Astrocyte of the hippocampus (primary cell): ENCODE measurements at places on chromosomes 5 and 9.

DNA sequence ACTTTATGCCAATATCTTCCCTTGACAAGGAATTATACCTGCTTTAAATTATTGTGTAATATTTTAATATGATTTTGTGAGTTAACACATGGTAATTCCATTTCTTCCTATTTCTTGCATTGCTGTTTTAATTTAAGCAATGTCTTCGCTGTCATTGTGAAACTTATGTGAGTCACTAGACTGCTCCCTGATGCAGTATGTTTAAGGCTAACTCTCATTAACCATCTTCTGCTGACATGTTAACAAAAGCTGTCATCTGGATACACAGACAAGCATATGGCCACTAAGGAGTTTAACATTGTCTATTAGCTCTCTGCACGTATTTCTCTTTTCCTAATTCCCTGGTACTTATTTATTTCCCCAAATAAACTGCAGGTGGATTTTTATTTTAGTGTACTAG is 980.8 kb upstream of the CTNND2 start:
- no peak for DNase-seq

DNA sequence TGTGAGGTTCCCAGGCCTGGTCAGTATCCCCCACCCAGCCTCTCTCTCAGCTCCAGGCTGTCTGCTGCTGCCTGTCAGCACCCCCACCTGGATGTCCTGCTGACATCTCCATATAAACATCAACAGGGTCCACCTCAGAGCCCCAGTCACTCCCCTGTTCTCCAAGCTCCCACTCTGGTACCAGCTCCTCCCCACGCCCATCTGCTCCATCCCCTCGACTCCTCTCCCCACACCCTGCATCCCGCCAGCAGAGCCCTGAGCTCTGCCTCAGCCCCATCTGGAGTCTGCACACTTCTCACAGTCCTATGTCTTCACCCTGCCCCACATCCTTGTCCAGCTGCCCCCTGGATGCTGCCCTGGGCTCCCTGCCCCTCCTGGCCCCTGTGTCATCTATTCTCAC is 67.7 kb upstream of the LRRTM2 start:
- no peak for DNase-seq

DNA sequence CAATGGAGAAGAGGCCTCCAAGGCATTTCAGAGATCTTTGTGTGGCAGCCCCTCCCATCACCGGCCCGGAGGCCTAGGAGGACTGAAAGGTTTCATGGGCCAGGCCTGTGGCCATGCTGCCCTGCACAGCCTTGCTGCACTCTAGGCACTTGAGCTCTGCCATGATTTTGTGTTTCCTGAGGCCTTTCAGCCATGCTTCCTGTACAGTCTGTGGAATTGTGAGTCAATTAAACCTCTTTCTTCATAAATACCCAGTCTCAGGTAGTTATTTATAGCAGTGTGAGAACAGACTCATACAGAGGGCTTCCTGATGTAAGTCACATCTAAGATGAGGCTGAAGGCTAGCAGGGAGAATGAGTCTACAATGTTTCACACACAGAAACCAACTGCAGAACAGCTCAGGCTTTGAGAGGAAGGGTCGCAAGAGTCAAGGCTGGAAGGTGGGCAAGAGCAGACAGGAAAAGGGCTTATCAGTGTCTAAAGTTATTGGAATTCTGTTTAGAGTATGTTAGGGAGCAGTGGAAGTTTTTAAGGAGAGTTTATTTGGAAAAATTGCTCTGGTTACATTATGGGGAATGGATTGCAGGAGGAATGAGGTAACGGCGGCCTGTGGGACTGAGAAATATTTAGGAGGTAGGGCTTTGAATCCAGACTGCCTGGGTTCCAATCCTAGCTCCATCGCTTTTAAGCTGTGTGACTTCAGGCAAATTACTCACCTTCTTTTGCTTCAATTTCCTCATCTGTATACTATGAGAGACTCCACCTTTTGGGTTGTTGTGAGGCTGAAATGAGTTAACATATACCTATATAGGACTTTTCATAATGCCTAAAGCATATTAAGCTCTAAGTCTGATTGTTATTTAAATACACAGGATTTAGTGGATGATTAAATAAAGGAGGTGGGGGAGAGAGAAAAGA is 291.2 kb downstream of the CWC27 start:
- no peak for DNase-seq

- no peak for DNase-seq
Measured at GRCh38 chr9:105515811-105516413, 42.0 kb upstream of the FKTN start.

DNA sequence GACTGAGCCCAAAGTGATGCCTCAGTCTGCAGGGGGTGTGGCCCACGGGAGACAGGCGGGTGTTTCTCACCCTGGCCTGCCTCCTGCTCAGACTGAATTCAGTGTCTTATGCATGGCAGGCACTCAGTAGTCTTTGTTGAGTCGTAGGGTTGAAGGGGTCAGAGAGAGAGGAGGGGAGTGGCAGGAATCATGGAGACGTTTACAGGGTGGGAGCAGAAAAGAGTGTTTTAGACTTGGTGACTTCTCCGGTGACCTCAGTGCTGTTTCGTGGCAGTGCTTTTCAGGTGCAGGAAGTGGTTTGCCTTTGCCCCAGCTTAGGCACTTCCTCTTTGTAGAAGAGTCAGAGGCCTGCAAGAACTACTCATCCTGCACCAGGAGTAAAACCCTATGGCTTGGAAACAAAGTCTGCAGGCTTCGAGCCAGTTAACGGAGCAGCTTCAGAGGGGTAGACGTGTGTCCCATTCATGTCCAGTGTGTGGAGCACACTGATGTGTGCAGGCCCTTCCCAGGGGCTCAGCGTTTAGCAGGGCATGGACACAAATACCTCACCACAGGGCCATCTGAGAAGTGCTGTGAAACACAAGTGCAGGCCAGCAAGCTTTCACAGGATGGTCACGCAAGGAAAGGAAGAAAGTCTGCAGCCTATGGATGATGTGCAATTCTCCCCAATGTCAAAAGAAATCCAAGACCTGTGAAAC is 24.5 kb upstream of the SEMA4D start:
- no peak for DNase-seq

GRCh38 chr5:34488984-34489383 is 167.1 kb upstream of the RAI14 start:
- DNase-seq, result no peak

DNA sequence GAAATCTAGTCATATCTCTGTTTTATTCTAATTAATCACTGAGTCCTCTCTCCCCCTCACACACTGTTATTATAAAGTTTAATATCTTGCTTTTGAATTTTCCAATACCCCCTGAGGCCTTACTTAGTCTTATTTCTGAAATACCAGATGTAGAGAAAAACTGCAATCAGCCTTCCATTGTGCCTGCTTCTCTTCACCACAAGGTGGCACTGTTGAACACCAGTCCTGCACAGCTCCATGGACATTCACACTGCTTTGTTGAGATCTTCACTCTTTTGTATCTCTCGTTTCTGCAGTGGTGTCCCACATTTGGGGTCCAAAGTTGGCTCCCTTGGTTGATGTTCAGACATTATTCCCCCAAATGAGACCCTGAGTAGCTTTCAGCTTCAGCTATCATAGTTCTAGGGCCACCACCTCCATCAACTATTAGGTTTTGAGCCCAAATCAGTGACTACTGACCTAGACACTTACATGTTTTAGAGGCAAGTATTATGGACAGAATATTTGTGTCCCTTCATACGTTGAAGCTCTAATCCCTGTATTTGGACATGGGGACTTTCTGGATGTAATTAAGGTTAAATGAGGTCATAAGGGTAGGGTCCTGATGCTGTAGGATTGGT is 24.3 kb downstream of the BOD1 start:
- no peak for DNase-seq

GRCh38 chr9:10127867-10128266 is 484.9 kb downstream of the PTPRD start:
- no peak for DNase-seq

- no peak for DNase-seq
Measured at GRCh38 chr9:76964612-76965011, 54.8 kb upstream of the FOXB2 start.

- no peak for DNase-seq
Measured at GRCh38 chr5:160899735-160900134, 47.7 kb upstream of the ATP10B start.

GRCh38 chr5:177992466-177992865 is 3.6 kb downstream of the PROP1 start:
- DNase-seq, result no peak

GRCh38 chr5:170560938-170561337 is 57.1 kb downstream of the KCNIP1 start:
- no peak for DNase-seq

DNA sequence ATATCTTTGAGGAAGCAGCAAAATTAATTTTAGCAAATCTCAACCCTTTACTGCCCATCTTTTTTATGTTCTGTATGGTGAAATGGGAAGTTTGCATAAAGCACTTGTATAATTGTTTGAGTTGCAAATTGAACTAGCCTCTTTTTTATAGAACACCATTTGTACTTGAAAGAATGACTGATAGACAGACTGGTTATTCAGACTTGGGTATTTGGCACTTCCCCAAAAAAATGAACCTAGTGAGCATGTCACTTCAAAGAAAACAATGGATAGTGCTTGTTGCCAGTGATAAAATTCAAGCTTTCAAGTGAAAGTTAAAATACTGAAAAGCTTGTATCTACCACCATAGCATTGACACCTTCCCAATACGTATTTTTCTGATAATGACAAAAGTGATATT is 115.8 kb downstream of the ERCC6L2 start:
- DNase-seq, result no peak

- no peak for DNase-seq
Measured at GRCh38 chr5:142609142-142609541, 76.7 kb downstream of the FGF1 start.

- no peak for DNase-seq
Measured at GRCh38 chr9:135584371-135584770, 22.8 kb downstream of the PAEP start.

- DNase-seq, result no peak
Measured at GRCh38 chr9:35741740-35742139, 7.3 kb downstream of the GBA2 start.

DNA sequence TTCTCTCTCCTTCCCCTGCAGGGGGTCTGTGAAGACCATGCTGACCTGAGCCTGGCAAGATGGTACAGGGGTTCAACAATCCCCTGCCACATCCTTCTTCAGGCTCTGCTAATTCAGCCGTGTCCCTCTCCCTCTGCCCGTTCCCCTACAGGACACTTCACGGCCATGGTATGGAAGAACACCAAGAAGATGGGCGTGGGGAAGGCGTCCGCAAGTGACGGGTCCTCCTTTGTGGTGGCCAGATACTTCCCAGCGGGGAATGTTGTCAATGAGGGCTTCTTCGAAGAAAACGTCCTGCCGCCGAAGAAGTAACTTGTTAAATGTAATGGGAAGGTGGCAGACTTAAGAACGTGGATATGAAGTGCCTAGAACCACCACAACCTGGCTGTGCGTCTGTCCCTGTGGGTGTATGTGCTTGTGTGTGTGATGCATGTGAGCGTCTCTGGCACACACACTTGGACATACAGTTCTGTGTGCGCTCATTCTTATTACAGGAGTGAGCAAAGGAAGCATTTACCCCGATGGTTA is 6.9 kb upstream of the CCIN start:
- no peak for DNase-seq

DNA sequence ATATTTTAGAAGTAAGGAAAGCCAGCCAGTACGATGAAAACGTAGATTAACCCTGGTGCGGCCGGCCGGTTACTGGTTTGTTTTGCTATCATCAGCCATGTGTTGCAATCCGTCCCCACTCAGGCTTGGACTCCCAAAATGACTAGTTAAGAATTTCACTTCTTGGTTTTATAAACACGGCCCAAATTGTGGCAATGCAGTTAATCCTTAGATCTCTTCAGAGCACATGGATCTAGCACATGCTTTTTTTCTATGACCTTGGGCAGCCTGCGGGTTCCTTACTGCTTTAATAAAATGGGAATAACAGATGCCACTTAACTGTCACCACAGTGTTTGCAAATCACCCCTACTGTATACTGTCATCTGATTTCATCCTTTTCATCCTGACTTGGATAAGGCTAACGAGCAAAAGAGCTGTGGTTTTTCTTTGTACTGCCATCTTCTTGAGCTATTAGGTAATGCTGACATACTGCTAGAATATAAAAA is 1.5 kb downstream of the NDFIP1 start:
- peak; percentile 35 for DNase-seq

- peak; percentile 15 for DNase-seq
Measured at GRCh38 chr9:37215830-37216229, 95.5 kb downstream of the ZCCHC7 start.

GRCh38 chr5:117496801-117497200 is 922.2 kb upstream of the SEMA6A start:
- DNase-seq, result no peak

DNA sequence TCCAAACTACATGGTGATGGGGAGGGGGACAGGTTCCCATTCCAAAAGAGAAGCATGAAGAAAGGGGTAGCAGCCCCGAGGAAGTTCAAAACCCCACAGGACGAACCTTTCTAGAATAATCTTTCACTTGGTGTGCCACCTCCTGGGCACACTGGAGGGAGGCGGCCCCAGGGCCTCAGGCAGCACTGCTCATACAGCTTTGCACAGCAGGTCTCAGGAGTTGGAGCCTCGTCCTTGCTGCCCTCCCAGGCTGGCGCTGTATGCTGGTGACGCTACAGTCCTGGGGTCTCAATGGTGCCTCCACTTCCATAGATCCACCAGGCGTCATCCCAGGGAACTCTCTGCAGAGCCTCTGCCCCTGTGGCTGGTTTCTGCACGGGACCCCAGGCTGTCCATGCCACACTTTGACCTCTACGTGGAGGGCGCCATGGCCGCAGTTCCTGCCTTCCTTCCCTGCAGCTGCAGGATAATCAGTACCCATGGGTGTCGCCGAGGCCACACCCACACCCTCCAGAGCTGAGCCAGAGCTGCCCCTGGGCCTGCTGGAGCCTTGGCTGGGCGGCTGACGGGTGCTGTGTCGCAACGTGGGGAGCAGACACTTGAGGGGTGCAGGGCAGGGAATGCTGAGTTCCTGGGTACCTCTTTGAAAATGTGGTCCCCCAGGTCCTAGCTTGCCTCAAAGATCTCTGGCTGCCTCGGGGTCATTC is 95.3 kb downstream of the COL5A1 start:
- no peak for DNase-seq

DNA sequence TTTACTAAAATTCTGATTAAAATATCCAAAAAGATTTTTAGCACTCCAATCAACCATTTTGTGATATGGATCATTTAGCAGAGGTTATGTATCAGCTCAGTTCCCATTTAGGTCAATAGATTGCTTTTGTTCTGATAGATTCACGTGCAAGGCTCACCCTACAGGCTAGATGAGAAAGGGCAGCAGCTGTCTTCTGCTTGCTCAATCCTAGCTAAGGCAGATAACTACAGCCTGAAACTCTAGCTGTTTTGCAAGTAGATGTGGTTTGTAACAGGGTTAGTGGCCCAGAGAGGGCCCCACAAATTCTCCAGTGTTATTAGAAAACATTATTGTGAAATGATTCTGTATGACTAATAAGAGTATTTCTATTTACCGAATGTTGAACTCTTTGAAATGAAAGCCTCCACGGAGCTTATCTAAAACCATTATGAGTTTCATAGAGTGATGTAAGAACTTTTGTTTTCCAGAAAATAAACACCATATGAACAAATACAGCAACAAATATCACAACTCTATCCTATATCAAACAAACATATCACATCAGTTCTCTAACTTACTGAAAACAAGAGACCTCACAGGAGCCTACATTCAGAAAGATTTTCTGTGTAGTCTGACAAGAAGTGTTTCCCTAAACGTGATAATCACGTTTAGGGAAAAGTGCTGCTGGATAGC is 841.9 kb upstream of the ACO1 start:
- DNase-seq, result peak; percentile 36

- no peak for DNase-seq
Measured at GRCh38 chr9:136960938-136961275, 8.8 kb downstream of the LCN12 start.
